Sigmoid colon (tissue), 7 donors: ENCODE measurements at places on chromosomes 7 and 10. TPM values are rescaled to one million over a fixed set of nuclear protein-coding genes. Genes with fewer than 3 reads are reported as not detected.

DNA sequence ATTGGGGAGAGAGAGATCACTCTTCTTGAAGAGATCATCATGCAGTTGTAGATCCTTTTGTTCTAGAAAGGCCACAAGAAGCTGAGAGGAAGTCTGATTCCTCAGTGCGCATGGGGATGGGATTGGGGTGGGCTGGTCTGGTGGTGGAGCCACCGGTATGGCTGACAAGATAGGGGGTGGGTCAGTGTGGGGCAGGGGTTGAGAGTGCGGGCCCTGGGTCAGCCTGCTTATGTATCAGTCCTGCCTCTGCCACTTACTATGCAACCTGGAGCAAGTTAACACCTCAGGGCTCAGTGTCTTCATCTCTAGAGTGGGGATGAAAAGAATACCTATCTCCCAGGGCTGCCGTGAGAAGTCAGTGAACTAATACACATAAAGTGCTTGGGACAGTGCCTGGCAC lies 8.0 kb downstream of the SMARCD3 start:
- peak; percentile 36 for DNase-seq

DNA sequence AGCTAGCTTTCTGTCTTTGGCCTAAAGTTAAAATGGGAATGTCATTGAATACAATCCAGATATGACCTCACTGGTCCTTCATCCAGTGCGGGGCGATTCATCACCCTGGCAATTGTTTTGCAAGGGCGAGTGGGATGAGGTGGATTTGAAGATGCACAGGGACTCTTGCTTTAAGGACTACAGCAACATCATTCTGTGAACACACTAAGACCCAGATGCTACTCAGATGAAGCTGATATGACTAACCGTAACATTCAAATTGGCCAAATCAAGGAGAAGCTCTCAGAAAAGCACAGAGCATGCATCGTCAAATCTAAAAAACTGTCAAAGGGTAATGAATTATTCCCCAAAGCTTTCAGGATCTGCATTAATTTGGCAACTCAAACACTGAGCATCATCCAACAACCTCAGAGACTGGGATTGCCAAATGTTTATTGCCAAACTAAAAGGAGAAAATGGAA lies 12.8 kb downstream of the CPA1 start:
- no peak for DNase-seq

FGL2 gene
- 97.4 TPM for total RNA-seq

PALD1 gene
- 17.2 TPM for total RNA-seq

DNA sequence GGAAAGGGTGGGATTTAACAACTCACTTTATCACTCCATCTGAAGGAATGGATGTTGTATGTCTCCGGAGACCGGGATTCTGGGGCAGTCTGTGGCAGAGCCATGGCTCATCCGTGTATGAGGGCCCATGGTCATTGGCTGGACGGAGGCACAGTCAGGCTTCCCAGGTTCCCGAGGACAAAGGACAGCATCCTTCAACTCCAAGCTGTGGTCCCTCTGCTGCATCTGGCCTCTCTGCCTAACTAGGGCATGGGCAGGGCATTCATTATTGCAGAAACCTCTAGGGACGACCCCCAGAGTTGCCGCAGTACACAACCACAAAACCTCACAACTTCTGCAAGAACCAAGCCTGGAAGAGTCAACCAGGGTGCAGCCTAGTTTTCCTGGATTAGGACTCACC lies 525.2 kb downstream of the GLRX3 start:
- DNase-seq, result no peak
